SJSA1 (cell line): ENCODE measurements at places on chromosomes 1 and 21.

- no peak overlapping the region for H3K27ac ChIP-seq
- no peaks in the 10 kb centered on the region for H3K27me3 ChIP-seq
- H3K4me1 ChIP-seq: peaks cover 20% of the 10 kb centered on the region
- no peaks in the 10 kb centered on the region for H3K36me3 ChIP-seq
- no peak overlapping the region for H3K4me3 ChIP-seq
Observed at GRCh38 chr1:171654201-171654941, 1.9 kb upstream of the MYOC start.

DNA sequence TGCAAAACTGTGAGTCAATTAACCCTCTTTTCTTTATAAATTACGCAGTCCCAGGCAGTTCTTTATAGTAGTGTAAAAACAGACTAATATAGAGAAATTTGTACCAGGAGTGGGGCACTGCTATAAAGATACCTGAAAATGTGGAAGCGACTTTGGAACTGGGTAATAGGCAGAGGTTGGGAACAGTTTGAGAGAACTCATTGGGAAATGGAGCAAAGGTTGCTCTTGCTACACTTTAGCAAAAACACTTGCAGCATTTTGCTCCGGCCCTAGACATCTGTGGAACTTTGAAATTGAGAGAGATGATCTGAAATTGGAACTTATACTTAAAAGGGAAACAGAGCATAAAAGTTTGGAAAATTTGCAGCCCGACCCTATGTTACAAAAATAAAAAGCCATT lies 810.9 kb downstream of the LTN1 start:
- H3K27me3 ChIP-seq: no peaks in the 10 kb centered on the region
- H3K4me3 ChIP-seq: no peak overlapping the region
- H3K36me3 ChIP-seq: no peaks in the 10 kb centered on the region
- no peak overlapping the region for H3K27ac ChIP-seq
- no peak for DNase-seq

DNA sequence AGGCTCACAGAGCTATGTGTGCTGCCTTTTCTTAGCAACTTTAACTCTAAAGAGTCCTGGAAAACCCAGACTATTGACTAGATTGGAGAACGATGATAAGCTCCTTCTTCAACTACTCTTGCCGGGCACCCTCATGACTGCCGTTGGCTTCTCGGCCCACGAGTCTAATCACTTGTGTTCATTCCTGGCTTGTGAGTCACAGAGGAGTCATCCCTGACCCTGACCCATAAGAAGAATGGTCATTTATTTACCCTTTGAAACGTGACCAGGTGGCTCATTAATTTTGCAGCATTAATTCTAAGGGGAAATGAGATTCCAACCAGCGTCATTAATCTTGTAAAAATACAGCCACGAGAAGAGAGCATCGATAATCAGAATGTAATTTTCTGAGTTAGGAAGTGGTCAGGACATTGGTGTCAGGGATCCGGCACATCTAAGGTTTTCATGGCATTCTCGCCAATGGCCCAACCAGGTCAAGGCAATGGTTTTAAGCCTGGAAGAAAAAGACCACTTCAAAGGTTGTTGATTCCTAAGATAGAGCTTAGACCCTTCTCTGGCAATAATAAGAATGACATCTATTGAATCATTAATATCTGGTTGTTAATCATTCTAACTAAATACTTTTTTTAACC lies 183.6 kb upstream of the RUNX1 start:
- H3K4me3 ChIP-seq: no peak overlapping the region
- DNase-seq: peak; percentile 78
- H3K27me3 ChIP-seq: no peaks in the 10 kb centered on the region
- no peaks in the 10 kb centered on the region for H3K36me3 ChIP-seq
- H3K4me1 ChIP-seq: peaks cover 21% of the 10 kb centered on the region

DNA sequence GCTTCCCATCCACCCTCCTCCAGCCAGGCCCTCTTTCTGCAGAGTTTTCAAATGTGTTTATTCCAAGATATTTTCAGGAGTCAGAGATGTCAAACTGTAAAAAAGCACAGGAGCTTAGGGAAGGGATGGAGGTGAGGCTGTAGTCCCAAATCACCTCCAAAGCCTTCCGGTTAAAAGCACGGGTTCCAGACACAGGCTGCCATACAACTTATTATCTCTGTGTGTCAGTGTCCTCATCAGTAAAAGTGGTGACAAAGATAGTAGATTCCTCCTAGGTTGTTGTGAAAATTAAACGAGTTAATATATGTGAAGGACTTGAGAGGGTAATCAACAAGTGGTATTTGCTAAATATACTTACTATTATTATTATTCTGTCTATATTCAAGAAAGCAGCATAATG lies 15.1 kb downstream of the S100A7A start:
- H3K4me3 ChIP-seq: no peak overlapping the region
- no peak overlapping the region for H3K27ac ChIP-seq
- DNase-seq: no peak
- no peaks in the 10 kb centered on the region for H3K4me1 ChIP-seq
- no peaks in the 10 kb centered on the region for H3K27me3 ChIP-seq
- H3K36me3 ChIP-seq: no peaks in the 10 kb centered on the region

DNA sequence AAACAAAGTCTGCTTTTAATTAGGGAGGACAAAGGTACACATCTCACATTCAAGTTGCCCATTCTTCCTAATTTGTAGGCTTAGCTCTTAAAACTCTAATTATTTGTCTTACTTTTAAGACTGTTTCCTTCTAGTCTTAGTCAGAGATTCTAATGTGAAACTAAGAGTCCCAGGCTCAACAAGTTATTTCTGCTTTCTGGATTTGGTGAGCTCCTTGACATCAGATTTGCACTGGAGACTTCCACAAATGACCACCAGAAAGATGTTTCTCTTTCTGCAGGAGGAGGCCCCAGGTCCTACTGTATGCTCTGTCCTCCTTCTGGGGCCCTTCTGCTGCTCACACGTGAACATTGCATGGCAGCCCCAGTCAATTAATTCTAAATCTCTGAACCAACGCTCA lies 194.2 kb upstream of the JUN start:
- no peaks in the 10 kb centered on the region for H3K36me3 ChIP-seq
- no peaks in the 10 kb centered on the region for H3K4me1 ChIP-seq
- no peaks in the 10 kb centered on the region for H3K27me3 ChIP-seq
- no peak for DNase-seq
- no peak overlapping the region for H3K4me3 ChIP-seq
- no peak overlapping the region for H3K27ac ChIP-seq

- H3K4me3 ChIP-seq: peak within 1 kb of the TSS; percentile 36
- peaks cover 7% of the 10 kb centered on the region; the same call in 1 of the 2 replicates for H3K27me3 ChIP-seq
- H3K27ac ChIP-seq: no peak within 1 kb of the TSS
Observed at GRCh38 chr1:24186993-24187790, at the start of gene IFNLR1. IFNLR1 (minus strand) TSS chr1:24187289; CDS start chr1:24187248, 41 bp downstream.

- peaks cover 56% of the 10 kb centered on the region for H3K36me3 ChIP-seq
- H3K27ac ChIP-seq: no peak overlapping the region
- H3K4me1 ChIP-seq: peaks cover 28% of the 10 kb centered on the region
- no peaks in the 10 kb centered on the region for H3K27me3 ChIP-seq
- no peak for DNase-seq
Observed at GRCh38 chr1:206591226-206591625, 21.0 kb downstream of the EIF2D start.

DNA sequence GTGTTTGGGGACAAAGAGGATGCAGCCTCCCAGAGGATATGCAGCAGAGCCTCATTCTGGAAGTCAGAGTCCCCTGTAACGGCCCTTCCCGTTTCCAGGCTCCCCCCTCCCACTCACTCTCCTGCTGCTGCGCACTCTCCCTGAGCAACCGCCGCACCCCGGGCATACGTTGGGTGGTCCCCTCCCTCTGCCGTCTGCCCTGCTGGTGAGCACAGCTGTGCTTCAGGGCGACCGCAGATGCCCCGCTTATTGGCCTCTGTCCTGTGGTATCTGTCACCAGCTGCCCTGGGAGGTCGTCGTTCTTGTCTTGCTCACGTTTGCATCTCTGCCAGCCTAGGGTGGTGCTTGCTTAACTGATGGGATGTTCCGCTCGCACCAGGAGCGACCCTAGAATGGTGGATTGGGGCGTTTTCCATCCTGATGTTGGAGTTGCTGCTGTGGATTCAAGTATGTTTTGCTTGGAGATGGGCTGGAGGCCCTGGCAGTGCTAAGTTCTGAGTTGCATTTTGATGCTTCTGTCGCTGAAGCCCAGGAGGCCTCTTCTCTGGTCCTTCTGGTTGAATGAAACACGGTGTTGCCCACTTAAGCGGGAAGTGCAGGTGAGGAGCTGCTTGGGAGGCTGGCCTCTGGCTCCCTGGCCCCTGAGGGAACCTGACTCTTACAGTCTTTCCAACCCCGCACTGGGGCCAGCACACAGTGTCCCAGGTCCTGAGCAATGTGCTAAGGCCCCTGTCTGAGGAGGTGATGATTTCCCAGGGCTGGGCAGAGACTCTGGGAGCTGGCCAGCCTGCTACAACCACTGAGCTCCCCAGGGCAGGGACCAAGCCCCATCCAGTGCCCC lies 3.2 kb downstream of the TMEM201 start:
- peaks cover 28% of the 10 kb centered on the region for H3K4me1 ChIP-seq
- peaks cover 14% of the 10 kb centered on the region for H3K36me3 ChIP-seq
- no peak overlapping the region for H3K4me3 ChIP-seq
- no peak overlapping the region for H3K27ac ChIP-seq
- no peaks in the 10 kb centered on the region for H3K27me3 ChIP-seq

GRCh38 chr1:36846357-36846756 lies 188.0 kb downstream of the GRIK3 start:
- no peak overlapping the region for H3K4me3 ChIP-seq
- DNase-seq: no peak
- H3K27me3 ChIP-seq: peaks cover 15% of the 10 kb centered on the region
- no peaks in the 10 kb centered on the region for H3K4me1 ChIP-seq

DNA sequence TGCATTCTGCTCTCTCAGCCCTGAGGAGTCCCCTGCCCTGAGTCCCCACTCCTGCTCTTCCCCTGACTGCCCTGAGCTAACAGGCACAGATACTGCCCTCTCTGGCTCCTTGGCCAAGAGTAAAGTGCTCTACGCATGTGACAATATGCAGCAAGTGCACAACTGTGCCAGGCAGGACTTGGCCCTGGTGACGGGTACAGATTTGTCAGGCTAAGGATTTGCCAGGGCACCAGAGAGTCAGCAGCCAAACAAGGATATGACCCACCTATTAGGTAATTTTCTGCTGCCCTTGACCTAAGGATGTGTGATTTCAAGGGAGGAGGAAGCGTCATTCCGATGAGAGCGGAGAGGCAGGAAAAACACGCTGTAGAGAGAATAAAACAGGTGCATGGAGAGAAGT lies 339.0 kb downstream of the PTPRU start:
- no peaks in the 10 kb centered on the region for H3K27me3 ChIP-seq
- H3K4me3 ChIP-seq: no peak overlapping the region
- H3K27ac ChIP-seq: no peak overlapping the region
- no peaks in the 10 kb centered on the region for H3K4me1 ChIP-seq

- H3K4me1 ChIP-seq: no peaks in the 10 kb centered on the region; the same call in 1 of the 2 replicates
- H3K27ac ChIP-seq: no peak overlapping the region
- H3K4me3 ChIP-seq: no peak overlapping the region
- H3K36me3 ChIP-seq: no peaks in the 10 kb centered on the region
Observed at GRCh38 chr21:42460391-42461184, 35.4 kb downstream of the RSPH1 start.

GRCh38 chr1:8354038-8354437 lies 36.1 kb downstream of the SLC45A1 start:
- H3K4me1 ChIP-seq: no peaks in the 10 kb centered on the region
- H3K36me3 ChIP-seq: peaks cover 66% of the 10 kb centered on the region
- no peaks in the 10 kb centered on the region for H3K27me3 ChIP-seq
- DNase-seq: no peak
- no peak overlapping the region for H3K4me3 ChIP-seq

GRCh38 chr1:3750741-3751140 lies 1.5 kb upstream of the CCDC27 start:
- H3K4me3 ChIP-seq: no peak overlapping the region
- no peak for DNase-seq
- H3K36me3 ChIP-seq: 0 out of 2 replicates have a peak, but pooled peaks cover 2% of the 10 kb centered on the region
- no peak overlapping the region for H3K27ac ChIP-seq
- H3K27me3 ChIP-seq: peaks cover 10% of the 10 kb centered on the region; the same call in 1 of the 2 replicates

- no peak for DNase-seq
- H3K4me1 ChIP-seq: no peaks in the 10 kb centered on the region
- no peaks in the 10 kb centered on the region for H3K36me3 ChIP-seq
- no peaks in the 10 kb centered on the region for H3K27me3 ChIP-seq
Observed at GRCh38 chr1:55364216-55364615, 149.1 kb upstream of the USP24 start.

DNA sequence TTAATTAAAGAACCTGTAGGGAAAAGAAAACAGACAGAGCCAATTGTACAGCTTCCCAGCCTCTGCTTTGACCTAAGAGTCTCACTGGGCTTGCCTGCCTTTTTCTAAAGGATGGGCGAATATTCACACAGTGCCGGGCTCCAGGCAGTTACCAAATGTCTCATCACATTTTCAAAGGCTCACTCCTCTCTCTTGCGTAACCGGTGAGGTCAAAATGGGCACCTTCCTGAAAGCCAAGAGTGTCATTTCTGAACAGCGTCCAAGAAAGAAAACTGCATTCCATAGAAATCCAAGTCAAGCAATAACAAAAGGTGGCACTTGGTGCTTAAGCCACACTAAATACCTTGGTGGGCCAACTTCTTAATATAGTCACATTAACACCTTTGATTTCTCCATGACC lies 710 bp upstream of the PALMD start:
- H3K4me3 ChIP-seq: no peak overlapping the region
- peaks cover 24% of the 10 kb centered on the region for H3K4me1 ChIP-seq
- no peaks in the 10 kb centered on the region for H3K36me3 ChIP-seq

DNA sequence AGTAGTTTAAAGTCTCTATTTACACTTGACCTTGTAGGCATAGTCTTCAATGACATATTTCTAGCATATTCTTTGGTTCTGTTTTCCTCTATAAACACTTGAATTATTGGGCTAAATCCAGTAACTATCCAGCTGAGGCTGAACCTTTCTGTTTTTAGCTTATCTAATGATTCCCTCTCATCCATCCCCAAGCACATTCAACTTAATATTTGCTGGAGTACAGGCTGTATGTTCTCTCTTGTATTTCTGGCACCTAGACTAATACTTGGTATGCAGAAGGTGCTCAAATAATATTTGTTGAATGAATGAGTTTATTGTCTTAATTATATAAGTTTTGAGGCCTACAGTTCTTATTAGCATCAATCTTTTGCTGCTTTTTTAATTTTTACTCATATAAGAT lies 88.7 kb downstream of the RABGAP1L start:
- no peak overlapping the region for H3K27ac ChIP-seq
- H3K4me1 ChIP-seq: no peaks in the 10 kb centered on the region
- no peaks in the 10 kb centered on the region for H3K36me3 ChIP-seq
- no peaks in the 10 kb centered on the region for H3K27me3 ChIP-seq
- H3K4me3 ChIP-seq: no peak overlapping the region

DNA sequence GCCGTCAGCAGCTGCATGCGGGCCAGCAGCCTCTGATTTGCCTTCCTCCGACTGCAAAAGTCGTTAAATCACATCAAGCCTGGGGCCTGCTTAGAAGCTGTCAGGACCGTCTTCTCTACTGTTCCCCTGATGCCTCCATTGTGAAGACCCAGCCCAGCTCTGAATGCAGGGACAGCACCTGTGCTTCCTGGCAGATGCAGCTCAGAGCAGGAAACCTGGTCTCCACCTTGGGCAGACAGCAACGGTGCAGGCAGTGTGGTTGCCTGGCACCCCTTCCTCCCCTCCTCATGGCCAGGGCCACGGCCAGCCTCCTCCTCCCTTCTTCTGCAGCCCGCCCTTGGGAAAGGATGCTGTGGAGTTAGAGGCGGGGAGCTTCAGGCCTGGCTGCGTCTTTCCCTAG lies 92.3 kb upstream of the COL6A1 start:
- no peaks in the 10 kb centered on the region for H3K4me1 ChIP-seq
- DNase-seq: no peak
- no peaks in the 10 kb centered on the region for H3K27me3 ChIP-seq
- H3K4me3 ChIP-seq: no peak overlapping the region

GRCh38 chr1:113095790-113096455 lies 22.9 kb downstream of the LRIG2 start:
- no peak overlapping the region for H3K27ac ChIP-seq
- H3K4me3 ChIP-seq: no peak overlapping the region
- DNase-seq: no peak
- peaks cover 80% of the 10 kb centered on the region for H3K36me3 ChIP-seq
- H3K27me3 ChIP-seq: no peaks in the 10 kb centered on the region
- H3K4me1 ChIP-seq: no peaks in the 10 kb centered on the region
